ENCODE measurements at places on chromosomes 5 and 9. TPM values are rescaled to one million over a fixed set of nuclear protein-coding genes. Genes with fewer than 3 reads are reported as not detected.

The TCF7 gene
- total RNA-seq, result under 0.01 TPM

The HRCT1 gene
- not detected for total RNA-seq

The SLIT3 gene
- total RNA-seq, result 1.7 TPM

The PCDHGB6 gene
- total RNA-seq, result 1.5 TPM

The CAVIN4 gene
- 0.53 TPM for total RNA-seq

The LCN6 gene
- total RNA-seq, result not detected

The C6 gene
- not detected for total RNA-seq

The C5orf15 gene
- 20.8 TPM for total RNA-seq

The CATSPER3 gene
- under 0.01 TPM for total RNA-seq

The GPR150 gene
- total RNA-seq, result 0.26 TPM

- no peak for DNase-seq
Observed at GRCh38 chr5:169670769-169671525, 33.9 kb downstream of the DOCK2 start.

DNA sequence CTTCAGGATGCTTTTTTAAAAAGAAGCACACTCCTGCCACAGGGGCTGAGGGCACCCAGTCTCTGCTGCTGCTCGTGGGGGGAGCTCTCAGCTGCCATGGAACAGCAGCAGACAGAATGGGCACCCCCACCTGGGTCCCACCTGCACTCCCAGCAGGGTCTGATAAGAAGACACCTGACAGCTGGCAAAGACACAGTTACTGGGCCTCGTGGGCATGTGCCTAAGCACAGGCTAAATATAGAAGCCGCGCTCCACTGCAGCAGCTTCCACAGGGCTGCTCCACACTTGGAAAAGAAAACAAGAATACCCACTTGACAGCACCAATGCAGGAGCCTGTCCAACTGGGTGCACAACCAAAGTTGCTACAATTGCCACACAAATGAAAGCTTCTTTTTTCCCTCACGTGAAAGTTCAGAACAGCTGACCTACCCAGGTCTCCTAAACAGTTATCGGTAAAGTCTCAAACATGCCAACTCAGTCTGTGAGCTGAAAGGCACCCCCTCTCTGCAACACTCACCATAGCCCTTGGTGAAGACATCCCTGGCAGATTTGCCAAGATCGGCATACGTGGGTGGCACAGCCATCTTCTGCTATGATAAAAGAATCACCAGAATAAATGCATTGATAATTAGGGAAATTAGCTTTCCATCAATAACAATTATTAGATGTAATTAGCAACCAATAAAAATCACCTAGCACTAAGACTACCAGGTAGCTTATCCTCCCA lies 12.2 kb downstream of the VDAC1 start:
- DNase-seq, result no peak

DNA sequence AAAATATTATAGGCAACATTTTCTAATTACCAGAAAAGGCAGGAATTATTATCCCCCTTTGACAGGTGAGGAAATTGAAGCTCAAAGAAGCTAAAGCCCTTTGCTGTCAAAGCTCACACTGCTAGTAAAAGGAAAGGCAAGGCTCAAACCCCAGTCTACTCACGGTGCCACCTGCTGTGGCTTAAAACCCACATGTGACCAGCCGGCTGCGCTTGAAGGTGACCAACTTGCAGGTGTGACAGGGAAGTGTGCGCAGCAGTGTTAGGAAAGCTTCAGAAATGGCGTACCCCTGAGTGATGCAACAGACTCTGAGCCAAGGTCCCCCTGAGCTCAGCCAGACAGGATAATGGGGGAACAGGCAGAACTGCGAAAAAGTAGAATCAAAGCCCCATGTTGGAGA lies 45.2 kb downstream of the PAX5 start:
- no peak for DNase-seq

DNA sequence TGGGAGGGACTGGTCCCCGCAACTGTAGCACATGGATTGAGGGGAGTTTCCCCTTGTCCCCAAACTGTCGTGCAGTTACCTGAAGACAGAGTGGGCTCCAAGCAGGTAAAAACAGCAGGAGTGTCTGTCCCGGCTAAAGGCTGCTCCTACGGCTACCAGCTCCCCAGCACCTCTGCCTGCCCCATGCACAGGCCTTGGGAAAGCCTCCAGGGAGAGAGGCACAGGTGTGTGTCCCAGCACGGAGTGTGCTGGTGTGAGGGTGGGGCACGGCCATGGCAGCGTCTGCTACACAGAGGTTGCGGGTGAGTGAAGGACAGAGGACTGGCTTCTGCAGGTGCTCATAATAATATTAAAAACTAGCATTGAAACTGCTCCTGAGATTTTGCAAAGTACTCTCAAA lies 30.4 kb downstream of the STC2 start:
- DNase-seq, result no peak

DNA sequence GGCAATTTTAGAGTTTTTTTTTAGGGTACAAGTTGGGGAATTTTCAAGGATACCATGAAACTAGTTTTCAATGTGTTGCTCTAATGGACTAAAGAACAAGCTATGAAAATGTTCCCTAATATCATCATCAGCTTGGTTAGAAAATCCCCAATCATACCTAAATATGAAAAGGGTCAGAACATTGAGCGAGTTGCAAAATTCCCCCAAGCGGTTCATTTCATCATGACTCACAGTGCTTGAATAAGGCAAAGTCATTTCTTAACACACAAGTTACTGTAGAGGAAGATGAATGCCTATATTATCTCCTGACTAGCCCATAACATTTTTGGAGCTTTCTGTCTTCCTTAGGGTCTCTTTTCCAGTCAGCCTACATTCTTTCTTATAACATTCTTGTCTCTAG lies 62.7 kb downstream of the ST8SIA4 start:
- peak; percentile 84 for DNase-seq

DNA sequence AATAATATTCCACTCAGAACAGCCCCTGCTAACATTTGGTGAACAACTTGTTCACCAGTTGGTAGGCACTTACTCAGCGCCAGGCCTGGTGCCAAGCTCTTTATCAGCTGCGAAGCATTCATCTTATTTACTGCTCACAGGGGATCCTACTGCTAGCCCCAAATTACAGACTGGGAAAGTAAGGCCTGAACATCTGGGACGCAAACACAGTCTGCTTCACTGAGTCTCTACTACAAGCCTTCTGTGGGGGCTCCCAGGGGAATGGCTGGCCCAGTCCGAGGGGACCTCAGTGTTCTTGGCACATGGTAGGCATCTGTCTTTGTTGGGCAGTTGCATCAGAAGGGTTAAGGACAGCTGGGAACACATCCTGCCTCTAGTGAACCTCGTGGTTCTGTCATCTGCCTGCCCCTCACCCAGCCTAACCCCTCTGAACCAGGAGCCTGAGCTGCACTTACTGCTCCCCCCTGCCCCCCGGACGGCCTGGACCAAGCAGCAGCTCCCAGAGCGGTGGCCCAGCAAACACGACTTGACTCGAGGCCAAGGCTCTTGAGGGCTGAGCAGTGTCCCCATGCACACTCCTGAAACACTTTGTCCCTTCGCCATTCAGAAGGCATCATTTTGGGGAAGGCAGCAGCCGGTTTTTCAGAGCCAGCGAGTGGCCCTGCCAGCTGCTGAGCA lies at the start of gene PHYHD1:
PHYHD1 (plus strand) TSS at position 602 of the 678 bp plus-strand sequence. CDS start 1,342 bp downstream, outside the sequence.
- DNase-seq, result peak; percentile 71

GRCh38 chr5:149445739-149446369 lies 66.8 kb upstream of the IL17B start:
- peak; percentile 45 for DNase-seq

DNA sequence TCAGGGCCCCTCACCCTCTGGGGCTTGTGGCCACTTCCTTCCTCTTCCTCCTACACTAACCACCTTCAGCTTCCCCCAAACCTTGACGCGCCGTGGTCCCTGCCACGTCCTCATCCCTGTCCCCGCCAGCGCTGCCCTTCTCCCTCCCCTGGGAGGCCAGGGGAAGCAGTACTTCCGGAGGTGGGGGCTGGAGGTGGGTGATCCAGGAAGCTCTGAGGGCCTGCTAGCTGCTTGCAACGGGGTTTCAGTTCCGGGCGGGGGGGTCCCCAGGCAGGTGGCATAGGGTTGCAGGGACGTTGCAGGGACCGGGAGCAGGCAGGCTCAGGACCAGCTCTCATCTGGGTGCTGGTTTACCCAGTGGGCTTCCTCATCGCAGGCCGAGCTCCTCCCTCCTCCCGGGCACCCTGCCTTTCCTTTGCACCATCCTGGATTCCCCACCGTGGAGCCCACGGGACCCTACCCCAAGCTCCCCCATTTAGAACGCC lies 70.0 kb downstream of the RXRA start:
- DNase-seq, result no peak

GRCh38 chr5:33161421-33161820 lies 279.3 kb upstream of the TARS1 start:
- no peak for DNase-seq

DNA sequence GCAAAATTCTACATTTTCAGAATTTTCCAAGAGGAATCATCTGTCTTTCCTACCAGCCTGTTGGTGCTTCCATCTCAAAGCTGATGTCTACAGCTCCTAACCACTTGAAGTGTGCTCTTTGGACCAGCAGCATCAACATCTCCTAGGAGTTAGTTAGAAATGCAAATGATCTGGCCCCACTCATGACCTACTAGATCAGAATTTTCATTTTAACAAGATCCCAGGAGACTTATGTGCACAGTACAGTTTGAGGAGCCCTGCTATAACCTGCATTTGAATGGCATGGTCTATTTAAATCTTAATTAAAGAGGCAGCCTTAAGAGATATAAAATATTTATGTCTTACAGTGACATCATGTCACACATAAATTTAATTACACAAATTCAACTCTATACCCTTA lies 33.8 kb downstream of the ITK start:
- DNase-seq, result no peak

DNA sequence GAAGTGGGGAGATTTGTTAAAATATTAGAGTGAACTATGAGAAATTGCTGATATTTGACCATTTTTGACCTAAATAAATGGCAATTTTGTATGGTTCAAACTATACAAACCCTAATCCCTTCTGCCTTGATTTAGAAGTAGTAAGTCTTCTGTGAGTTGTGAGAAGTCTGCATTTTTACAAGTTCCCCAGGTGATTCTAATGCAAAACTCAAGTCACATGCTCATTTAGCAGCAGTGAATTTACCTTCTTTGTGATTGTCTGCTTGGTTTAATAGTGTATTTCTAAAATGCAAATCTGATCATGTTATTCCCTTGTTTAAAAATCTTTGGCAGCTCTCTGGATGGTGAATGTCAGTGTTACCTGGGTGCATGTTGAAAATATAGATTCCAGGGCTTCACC lies 2.8 kb downstream of the MEGF10 start:
- DNase-seq, result no peak

- DNase-seq, result no peak
Observed at GRCh38 chr5:178376921-178377582, 144.4 kb upstream of the PHYKPL start.

GRCh38 chr9:130785940-130786508 lies 49.0 kb upstream of the ABL1 start:
- no peak for DNase-seq

DNA sequence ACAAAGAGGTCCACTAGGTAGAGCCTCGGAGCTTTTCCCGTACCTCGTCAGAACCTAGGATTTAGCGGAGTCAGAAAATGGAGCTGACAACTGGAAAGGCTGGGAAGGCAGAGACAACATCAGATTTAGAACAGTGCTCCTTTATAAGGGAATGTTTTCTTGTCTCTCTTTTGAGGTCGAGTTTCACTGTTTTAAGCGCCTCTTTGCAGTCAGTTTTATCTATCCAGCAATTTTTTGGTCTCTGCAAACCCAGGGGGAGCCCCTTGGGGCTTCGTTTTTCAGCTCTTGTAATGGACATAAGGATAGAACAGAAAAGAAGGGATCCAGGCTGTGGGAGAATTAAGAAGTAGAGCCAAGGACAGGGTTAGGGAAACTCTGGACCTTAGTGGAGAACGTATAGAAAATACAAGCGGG lies 80.5 kb downstream of the FNBP1 start:
- DNase-seq, result no peak

- no peak for DNase-seq
Observed at GRCh38 chr9:37908283-37908682, 4.4 kb upstream of the SLC25A51 start.

GRCh38 chr9:120985819-120986222 lies 59.2 kb upstream of the TRAF1 start:
- peak; percentile 54 for DNase-seq

GRCh38 chr9:137611623-137612609 lies 6.4 kb downstream of the ARRDC1 start:
- peak; percentile 97 for DNase-seq

DNA sequence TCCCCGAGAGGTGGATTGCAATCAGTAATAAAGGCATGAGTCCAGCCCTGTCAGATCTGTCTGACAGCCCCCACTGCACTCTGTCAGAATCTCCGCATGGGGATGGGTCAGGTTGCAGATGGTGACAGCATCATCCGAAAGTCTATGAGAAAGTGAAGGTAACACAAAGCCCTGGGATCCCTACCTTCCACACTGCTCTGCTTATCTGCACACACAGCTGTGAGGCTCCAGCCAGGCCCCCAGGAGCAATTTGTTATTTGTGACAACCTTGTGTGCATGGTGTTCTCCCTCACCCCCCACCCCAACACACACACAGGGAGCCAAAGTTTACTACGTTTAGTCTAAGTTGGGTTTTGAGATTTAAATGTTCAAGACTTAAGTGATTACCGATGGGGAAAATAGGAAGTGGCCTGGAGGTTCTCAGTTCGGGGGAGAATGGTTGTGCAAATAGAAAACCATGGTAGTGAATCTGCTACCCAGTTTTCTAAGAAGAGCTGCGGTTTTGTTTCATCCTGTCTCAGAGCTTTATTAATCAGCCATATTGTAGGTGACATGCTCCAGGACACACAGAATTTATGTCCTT lies 92.7 kb downstream of the SV2C start:
- no peak for DNase-seq

GRCh38 chr5:81724571-81724970 lies 26.3 kb downstream of the SSBP2 start:
- no peak for DNase-seq

DNA sequence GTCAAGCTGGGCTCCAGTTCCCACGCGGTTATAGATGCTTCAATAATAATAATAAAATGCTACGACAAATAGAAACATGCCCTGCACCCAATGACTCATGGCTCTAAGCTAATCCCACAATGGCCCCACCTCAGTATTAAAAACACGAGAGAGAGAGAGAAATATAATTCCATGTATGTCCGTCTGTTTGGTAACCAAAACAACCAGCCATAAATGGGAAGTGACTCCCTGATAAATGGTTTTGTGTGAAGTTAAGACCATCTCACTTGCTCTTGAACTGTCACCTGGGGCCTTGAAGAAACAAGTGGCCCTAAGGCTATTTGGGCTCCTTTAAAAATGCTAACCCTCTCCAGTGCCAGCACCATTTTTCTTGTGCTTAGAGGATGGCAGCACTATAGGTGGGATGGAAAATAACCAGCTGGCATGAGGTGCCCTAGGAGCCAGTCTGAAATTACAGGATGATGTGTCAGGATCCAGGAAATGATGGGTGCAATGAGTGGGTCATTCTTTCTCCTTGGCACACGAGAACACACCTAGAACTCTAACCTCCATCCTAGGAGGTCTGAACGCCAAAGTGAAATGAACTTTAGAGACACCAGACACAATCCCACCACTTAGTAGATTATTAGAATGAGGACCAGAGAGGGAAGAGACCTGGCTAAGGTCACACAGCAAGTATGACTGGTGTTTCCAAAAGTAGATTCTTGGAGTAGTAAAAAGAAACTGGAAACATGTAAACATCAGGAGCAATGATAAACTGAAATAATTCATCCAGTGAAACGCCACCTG lies 35.7 kb upstream of the ADRB2 start:
- DNase-seq, result peak; percentile 98

Data from bronchial epithelial cell (primary cell).